NCI-H187 treated with DMSO at 0.1 percent for 48 hours (cell line): ENCODE measurements at places on chromosomes 5 and 9.

- no peak for DNase-seq
Observed at GRCh38 chr9:136292026-136292538, 11.8 kb downstream of the CCDC187 start.

DNA sequence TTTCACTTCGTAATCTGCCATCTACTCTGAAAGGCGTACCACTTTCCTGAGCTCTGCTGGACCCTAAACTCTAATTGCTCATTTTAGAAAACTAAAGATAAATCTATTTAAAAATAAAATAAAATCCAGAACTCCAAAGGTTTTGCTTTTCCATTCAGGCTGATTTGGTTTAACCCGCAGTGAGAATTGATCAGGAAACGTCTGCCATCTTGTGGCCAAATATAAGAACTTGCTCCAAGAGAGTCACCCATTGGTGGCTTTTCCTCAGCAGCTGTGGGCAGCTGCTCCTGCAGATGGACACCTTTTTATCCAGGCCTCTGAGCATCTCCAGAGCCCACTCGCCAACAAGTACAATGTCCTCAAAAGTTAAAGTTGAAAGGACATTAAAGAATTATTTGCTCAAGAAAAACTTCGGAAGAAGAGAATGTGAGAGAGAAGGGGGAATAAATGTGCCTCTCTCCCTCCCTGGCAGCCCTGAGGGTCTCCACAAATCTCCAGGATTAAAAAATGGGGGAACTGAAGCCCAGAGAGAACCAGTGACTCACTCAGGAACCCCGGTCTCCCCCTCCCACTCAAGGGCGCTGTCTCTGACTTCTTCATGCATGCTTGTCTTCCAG, 4.1 kb downstream of the SAXO1 start:
- DNase-seq = peak; percentile 50

DNA sequence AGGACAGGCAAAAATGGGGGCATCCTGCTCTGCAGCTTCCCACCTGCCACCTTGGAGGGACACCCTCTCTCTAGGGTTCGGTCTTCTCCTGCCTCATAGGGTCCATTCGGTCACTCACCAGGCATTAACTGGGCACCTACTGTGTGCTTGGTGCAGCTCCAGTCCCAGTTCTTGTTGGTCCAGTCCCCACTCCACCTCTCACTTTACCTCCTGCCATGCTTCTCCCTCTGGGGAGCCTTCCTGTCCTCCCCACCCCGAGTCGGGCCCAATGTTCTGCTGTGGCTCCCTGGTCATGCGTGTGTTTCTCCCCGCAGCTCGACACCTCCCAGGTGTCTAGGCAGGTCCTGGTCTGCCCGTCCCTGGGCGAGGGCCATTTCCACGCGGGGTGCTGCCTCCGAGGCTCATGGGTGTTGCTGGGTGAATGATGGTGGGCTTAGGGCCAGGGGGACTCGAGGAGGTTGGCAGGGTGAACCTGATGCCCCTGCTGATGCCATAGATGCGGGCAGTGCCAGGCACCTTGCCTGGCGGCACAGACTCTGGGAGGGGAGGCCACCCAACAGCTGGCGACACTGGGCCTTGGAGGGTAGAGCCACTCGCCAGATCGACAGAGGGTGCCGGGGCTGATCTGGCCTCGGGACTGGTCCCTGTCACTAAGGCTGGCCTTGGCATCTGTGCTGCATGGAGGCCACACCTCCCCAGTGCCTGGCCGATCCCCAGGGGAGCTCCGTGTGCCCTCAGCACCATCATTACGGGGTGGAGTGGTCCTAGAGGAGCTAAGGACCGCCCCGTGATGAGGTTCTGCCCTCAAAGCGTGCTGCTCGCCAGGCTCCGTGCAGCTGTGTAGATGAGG, 66.0 kb upstream of the RNU6ATAC start:
- DNase-seq = no peak

DNA sequence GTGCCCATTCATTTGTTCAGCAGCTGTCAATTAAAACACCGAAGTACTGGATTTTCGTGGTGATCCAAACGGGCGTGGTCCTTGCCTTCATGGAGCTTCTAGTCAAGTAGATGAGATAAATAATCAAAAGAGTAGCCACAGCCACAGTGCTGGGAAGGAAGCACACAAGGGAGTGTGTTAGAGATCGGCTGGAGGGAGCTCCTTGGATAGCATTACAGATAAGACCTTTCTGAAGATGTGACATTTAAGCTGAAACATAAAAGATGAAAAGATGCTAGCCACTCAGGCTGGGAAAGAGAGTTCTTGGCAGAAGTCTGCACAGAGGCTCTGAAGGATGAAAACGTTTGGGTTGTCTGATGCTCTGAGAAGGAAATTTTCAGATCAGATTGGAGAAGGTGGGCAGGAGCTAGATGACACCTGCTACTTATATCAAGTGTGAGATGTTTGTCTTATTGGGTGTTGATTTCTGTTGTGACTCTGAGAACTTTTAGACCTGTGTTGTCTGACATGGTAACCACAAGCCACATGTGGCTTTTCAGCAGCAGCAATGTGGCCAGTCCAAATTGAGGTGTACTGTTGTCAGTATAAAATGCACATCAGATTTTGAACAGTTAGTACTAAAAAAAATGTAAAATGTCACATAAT, 123.9 kb downstream of the TLE4 start:
- no peak for DNase-seq

- DNase-seq = no peak
Observed at GRCh38 chr9:122058051-122058450, 35.1 kb downstream of the TTLL11 start.

GRCh38 chr9:134319306-134320125, 6.7 kb upstream of the RXRA start:
- no peak for DNase-seq

- no peak for DNase-seq
Observed at GRCh38 chr9:137023157-137023556, 4.9 kb downstream of the ABCA2 start.

DNA sequence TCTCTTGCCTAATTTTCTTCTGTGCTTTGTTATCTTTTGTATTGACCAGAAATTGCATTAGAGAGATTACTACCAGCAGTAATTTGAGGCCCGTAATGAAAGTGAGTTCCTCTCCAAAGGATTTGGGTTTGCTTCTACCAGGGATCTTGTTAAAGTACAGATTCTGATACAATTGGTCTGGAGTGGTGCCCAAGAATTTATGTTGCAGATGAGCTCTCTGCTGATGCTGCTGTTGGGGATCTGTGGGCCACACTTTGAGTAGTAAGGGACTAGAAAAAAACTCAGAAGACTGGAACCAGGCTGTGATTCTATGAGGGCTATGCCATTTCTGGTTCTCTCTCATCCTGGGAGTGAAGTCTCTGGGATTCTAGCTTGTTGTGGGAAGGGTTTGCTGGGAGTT, 192.2 kb downstream of the SEC61B start:
- DNase-seq = no peak

- no peak for DNase-seq
Observed at GRCh38 chr5:76610196-76610595, 13.0 kb downstream of the F2RL2 start.

- DNase-seq = no peak
Observed at GRCh38 chr9:69004836-69005235, 9.1 kb downstream of the PRKACG start.

- no peak for DNase-seq
Observed at GRCh38 chr5:169656125-169656901, 19.2 kb downstream of the DOCK2 start.
